Trophoblast cell (in vitro differentiated cells and primary cell): ENCODE measurements at places on chromosomes 5 and 9.

GRCh38 chr5:7250611-7251010 is 145.3 kb upstream of the ADCY2 start:
- no peak for DNase-seq
- no peak overlapping the region for H3K4me3 ChIP-seq
- no peak overlapping the region for H3K27ac ChIP-seq
- no peaks in the 10 kb centered on the region for H3K36me3 ChIP-seq
- H3K4me1 ChIP-seq, result no peaks in the 10 kb centered on the region

DNA sequence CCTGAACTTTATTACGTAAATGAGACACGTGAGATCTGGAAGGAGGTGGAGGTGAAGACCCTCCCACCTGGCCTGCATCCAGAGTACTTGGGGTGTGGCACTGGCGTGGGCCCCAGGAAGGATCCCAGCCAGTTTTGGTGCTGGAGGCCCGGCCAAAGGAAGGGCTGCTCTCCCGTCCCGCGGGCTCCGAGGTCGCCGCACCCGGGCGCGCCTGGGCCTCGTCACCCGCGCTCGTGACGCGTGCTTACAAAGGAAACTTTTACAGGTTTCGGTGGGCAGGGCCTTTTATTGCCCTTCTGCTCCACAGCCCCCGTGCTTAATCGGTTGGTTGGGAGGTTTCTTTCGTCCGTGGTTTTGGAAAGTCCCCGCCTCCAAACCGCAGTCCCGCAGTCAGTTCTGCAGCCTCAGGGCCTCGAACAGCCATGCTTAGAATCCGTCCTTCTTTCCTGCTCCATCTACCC is 29.2 kb downstream of the CDKN2A start:
- H3K27ac ChIP-seq, result no peak overlapping the region
- H3K4me1 ChIP-seq, result peaks cover 11% of the 10 kb centered on the region
- peak overlapping the region; percentile 5 for H3K4me3 ChIP-seq
- H3K27me3 ChIP-seq, result peaks cover 44% of the 10 kb centered on the region

DNA sequence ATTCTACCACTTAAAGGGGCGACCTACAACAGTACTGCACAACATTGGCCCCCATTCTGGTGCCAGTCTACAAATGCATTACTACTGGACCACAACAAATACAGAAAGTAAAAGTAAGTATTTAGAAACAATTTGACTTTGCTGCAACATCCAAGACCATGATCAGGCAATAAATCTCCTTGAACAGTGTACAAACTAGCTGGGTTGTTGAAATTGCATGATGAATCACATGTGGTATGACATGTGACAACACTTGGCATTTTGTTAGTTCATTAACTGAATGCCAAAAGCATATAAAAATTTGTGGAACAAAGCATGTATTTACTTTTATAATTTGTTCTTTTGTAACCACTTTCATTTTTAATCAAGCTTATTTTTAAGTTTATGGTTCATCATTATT is 270.5 kb downstream of the NFIB start:
- H3K4me1 ChIP-seq, result no peaks in the 10 kb centered on the region
- no peaks in the 10 kb centered on the region for H3K36me3 ChIP-seq
- no peak overlapping the region for H3K27ac ChIP-seq
- no peaks in the 10 kb centered on the region for H3K27me3 ChIP-seq
- H3K4me3 ChIP-seq, result no peak overlapping the region

DNA sequence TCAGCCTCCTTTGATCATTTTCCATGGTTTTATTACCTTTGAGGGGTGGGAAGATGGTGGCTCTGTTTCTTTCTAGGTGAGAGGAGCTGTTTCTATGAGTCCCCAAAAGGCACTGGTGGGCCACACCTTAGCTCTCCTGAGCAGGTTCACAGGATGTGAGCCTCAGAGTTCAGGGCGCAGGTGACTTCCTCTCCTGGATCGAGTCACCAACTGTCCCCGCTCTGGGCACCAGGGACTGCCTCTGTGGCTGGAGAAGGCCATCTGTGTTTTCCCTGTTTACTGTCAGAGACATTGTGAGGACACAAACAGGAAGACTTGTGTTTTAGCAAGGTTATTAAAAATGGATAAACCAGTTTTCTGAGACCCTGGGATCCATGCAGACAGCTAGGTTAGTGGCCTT is 68.5 kb downstream of the IL31RA start:
- H3K27me3 ChIP-seq, result no peaks in the 10 kb centered on the region
- no peak overlapping the region for H3K27ac ChIP-seq
- H3K36me3 ChIP-seq, result no peaks in the 10 kb centered on the region
- no peak for DNase-seq

DNA sequence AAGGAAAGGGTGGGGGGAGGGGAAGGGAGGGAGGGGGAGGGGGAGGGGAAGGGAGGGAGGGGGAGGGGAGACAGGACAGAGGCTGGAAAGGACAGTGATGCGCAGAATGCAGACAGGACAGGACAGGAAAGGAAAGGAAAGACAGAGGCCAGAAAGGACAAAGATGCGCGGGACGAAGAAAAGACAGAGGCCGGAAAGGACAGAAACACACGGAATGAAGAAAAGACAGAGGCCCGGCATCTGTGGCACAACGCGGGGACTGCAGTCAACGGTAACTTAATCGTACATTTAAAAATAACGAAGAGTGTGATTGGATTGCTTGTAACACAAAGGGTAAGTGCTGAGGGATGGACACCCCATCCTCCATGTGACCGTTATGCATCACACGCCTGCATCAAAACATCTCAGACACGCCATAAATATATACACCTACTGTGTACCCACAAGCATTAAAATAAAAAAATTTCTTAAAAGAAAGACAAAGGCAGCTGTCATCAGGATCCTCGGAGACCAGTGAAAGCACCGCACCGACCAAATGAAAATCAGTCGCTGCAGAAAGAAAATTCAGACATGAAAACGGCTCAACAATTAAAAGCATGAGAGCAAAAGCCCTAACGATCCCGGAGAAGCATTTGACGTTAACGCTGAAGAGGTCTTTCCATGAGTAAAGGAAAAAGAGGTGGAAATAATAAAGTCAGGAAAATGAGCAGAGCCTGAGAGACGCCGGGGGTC is 52.9 kb upstream of the EXOC3 start:
- H3K27ac ChIP-seq, result no peak overlapping the region
- no peak overlapping the region for H3K4me3 ChIP-seq
- no peak for DNase-seq
- peaks cover 26% of the 10 kb centered on the region for H3K4me1 ChIP-seq
- H3K36me3 ChIP-seq, result no peaks in the 10 kb centered on the region
- no peaks in the 10 kb centered on the region for H3K27me3 ChIP-seq

GRCh38 chr5:34005681-34006080 is 2.2 kb downstream of the AMACR start:
- H3K4me1 ChIP-seq, result peaks cover 5% of the 10 kb centered on the region
- H3K4me3 ChIP-seq, result no peak overlapping the region
- no peaks in the 10 kb centered on the region for H3K27me3 ChIP-seq
- no peak for DNase-seq
- H3K27ac ChIP-seq, result no peak overlapping the region
- H3K36me3 ChIP-seq, result peaks cover 8% of the 10 kb centered on the region

- no peak overlapping the region for H3K4me3 ChIP-seq
- peaks cover 2% of the 10 kb centered on the region for H3K36me3 ChIP-seq
- H3K27me3 ChIP-seq, result no peaks in the 10 kb centered on the region
- peak overlapping the region; percentile 29 for H3K27ac ChIP-seq
- peak; percentile 90 for DNase-seq
- peaks cover 15% of the 10 kb centered on the region for H3K4me1 ChIP-seq
Observed at GRCh38 chr5:172870291-172870714, 36.3 kb downstream of the ERGIC1 start.

GRCh38 chr5:2753452-2754420 is 2.3 kb upstream of the IRX2 start:
- H3K36me3 ChIP-seq, result peaks cover 9% of the 10 kb centered on the region
- H3K27ac ChIP-seq, result no peak overlapping the region
- peaks cover 2% of the 10 kb centered on the region for H3K27me3 ChIP-seq
- DNase-seq, result no peak
- H3K4me1 ChIP-seq, result peaks cover 34% of the 10 kb centered on the region

- no peak overlapping the region for H3K4me3 ChIP-seq
- no peak overlapping the region for H3K27ac ChIP-seq
- H3K4me1 ChIP-seq, result no peaks in the 10 kb centered on the region
- H3K27me3 ChIP-seq, result no peaks in the 10 kb centered on the region
- DNase-seq, result no peak
- no peaks in the 10 kb centered on the region for H3K36me3 ChIP-seq
Observed at GRCh38 chr9:86991077-86991476, 43.8 kb upstream of the GAS1 start.

DNA sequence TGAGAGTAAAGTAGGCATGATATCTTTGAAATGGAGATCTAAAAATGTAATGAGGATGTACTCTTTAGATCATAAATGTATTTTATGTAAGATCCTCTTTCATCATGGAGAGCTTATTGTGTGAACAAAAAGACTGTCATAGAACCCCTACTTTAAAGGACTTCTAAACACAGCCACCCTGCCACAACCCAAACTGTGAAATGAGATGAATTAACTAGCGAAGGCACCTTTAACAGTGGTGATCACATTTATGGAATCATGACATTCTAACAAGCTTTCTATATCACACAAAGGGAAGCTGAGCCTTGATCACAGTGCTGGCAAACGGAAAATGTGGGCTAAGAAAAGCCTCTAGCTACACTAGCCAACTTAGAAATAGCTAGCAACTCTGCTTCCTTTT is 1585.2 kb downstream of the EFNA5 start:
- no peaks in the 10 kb centered on the region for H3K4me1 ChIP-seq
- H3K36me3 ChIP-seq, result no peaks in the 10 kb centered on the region
- H3K27me3 ChIP-seq, result no peaks in the 10 kb centered on the region
- no peak overlapping the region for H3K4me3 ChIP-seq

DNA sequence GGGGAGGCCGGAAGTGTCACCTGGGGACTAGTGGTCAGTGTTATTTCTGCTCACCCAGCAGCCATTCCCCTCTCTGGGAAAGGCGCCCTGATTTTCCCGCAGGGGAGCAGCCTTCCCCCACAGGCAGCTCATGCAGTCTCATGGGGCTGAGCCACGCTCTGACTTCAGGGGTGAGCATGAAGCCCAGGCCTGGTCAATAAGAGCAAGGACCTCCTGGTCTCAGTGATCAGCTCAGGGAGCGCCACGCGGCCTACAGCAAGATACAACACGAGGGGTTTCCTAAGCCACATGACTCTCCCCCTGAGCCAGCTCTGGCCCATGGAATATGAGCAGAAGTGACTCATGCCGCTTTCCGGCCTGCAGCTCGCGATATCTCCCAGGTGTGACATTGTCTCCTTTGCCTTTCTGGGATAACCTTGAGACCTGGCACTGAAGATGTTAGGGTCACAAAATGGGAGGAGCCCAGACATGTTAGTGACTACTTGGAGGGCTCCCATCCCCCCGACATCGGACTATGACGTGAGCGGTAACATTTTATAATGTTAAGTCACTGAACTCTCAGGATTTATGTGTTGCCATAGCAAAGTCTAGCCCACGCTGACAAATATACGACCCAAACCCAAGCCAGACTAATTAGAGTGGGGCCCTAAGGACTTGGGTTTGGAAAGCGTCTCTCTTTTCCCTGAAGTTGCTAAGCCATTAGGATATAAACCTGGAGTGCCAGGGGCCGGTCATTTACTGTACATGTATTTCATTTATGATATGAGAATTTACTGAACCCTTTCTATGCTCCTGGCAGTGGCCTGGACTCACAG is 46.5 kb upstream of the GFPT2 start:
- no peaks in the 10 kb centered on the region for H3K27me3 ChIP-seq
- no peak overlapping the region for H3K27ac ChIP-seq
- DNase-seq, result no peak
- H3K4me1 ChIP-seq, result no peaks in the 10 kb centered on the region
- no peaks in the 10 kb centered on the region for H3K36me3 ChIP-seq

GRCh38 chr9:130663258-130663976 is 977 bp upstream of the PRDM12 start:
- peaks cover 98% of the 10 kb centered on the region for H3K27me3 ChIP-seq
- peaks cover 6% of the 10 kb centered on the region for H3K4me1 ChIP-seq
- no peak overlapping the region for H3K4me3 ChIP-seq

- H3K4me3 ChIP-seq, result no peak overlapping the region
- H3K4me1 ChIP-seq, result no peaks in the 10 kb centered on the region
- no peaks in the 10 kb centered on the region for H3K27me3 ChIP-seq
Observed at GRCh38 chr9:8088477-8088876, 288.9 kb upstream of the DMAC1 start.

- H3K27me3 ChIP-seq, result no peaks in the 10 kb centered on the region
- no peak for DNase-seq
- no peaks in the 10 kb centered on the region for H3K36me3 ChIP-seq
- H3K4me3 ChIP-seq, result no peak overlapping the region
Observed at GRCh38 chr5:133408322-133408721, 204.0 kb downstream of the FSTL4 start.

DNA sequence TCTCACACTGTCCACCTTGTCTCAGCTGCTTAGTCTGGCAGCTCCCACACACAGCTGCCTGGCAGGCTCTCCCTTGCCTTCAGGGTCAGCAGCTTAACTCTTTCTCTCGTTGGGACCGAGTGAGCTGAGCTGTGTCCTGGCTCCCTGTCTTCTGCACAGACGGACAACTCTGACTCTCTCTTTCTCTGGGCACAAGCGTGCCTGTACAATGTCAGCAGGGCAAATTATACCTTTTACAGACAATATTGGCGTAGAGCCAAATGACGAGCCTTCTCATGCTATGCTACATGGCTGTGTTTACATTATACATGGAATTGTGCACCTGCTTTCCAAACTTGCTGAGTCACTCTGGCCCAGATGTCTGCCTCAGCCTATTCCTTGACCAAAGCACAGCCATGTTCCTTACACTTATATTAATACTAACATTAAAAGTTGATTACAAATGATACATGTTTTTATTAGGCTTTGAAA is 188.6 kb downstream of the CYLC2 start:
- H3K4me1 ChIP-seq, result no peaks in the 10 kb centered on the region
- no peak for DNase-seq
- no peaks in the 10 kb centered on the region for H3K36me3 ChIP-seq
- no peak overlapping the region for H3K27ac ChIP-seq
- no peaks in the 10 kb centered on the region for H3K27me3 ChIP-seq

DNA sequence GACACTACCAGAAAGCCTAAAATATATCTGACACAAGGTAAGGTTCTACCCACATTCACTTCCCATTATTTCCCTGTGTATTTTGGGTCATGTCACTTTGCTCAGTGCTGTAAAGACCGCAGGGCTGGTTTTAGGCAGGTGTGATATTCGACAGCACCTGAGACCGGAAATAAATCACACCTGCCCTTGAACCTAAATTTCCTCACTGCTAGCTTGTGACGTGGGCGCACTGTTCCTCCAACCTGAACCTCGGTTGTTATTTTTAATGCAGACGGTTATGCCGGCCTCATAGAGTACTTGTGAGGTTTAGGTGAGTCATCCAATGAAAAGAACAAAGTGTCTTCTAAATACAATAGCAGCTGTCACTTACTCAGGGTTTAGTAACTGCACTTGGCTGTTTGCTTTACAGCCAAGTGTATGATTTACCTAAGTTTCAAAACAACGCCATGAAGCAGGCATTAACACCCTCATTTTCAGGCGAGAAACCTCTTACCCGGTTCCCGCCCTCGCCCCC is 20.7 kb upstream of the ZNF782 start:
- no peaks in the 10 kb centered on the region for H3K36me3 ChIP-seq
- H3K27ac ChIP-seq, result no peak overlapping the region
- H3K4me1 ChIP-seq, result no peaks in the 10 kb centered on the region
- no peaks in the 10 kb centered on the region for H3K27me3 ChIP-seq

GRCh38 chr5:77157732-77158532 is 52.5 kb upstream of the PDE8B start:
- no peak for DNase-seq
- H3K27ac ChIP-seq, result no peak overlapping the region
- no peak overlapping the region for H3K4me3 ChIP-seq
- H3K36me3 ChIP-seq, result no peaks in the 10 kb centered on the region
- no peaks in the 10 kb centered on the region for H3K27me3 ChIP-seq
